Stimulated activated naive CD4-positive, alpha-beta T cell (primary cell): ENCODE measurements at places on chromosomes 6 and 20.

- no peak for DNase-seq
Observed at GRCh38 chr6:166489301-166490155, 97.0 kb downstream of the RAMACL start.

DNA sequence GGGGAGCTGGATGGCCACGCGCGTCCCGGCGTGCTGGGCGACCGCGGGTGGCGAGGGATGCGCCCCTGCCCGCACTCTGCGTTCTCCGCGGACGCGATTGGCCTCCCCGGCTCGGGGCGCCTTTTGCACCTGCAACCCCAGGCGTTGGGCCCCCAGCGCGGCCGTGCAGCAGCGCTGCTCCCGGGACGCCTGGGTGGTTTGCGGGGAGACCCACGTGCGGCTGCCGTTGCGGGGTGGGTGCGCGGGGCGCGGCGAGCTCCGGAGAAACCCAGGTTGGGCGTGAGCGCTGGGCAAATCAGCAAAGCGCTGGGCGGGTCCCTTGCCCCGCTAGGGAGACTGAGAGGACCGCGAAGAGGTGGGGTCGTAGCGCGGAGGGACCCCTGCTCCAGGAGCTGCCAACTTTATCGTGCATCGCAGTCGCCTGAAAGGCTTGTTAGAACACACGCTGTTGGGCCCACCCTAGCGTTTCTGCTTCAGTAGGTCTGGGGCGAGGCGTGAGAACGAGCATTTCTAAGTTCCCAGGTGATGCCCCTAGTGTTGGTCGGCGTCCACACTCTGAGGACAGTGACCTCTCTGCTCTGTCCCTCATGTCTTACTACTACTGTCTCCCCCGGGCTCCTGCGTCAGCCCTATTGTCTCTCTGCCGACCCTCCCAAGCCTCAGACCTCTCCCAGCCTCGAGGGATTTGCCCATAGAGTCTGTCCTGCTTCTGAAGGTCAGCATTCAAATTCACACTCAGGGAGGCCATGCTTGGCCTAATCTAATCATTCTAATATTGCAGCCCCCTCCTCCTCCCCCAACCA is 538 bp upstream of the ZFP64 start:
- peak; percentile 70 for DNase-seq

- no peak for DNase-seq
Observed at GRCh38 chr20:49171909-49172308, 16.2 kb downstream of the STAU1 start.

- no peak for DNase-seq
Observed at GRCh38 chr6:537114-537513, 119.8 kb downstream of the HUS1B start.

GRCh38 chr6:18028332-18028731 is 40.9 kb upstream of the KIF13A start:
- no peak for DNase-seq

DNA sequence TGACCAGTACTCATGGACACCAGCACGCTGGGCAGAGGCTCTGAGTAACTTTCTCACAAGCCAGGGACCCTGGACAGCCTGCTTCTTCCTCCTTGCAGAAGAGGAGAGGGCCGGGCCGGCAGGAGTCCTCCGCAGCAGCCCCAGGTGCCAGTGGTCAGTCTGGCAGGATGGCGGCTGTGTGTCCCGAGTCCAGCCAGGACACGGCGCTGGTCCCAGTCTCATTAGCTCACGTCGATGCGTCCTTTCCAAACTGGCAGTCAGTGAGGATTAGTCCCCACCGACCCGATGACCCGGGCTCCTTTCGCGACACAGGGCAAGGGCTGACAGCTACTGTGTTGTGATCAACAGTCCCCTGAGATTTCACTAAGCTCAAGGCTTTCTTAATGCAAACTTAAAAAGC is 267.0 kb downstream of the TAF4 start:
- DNase-seq, result no peak

GRCh38 chr6:31580807-31581433 is 1.3 kb downstream of the LTB start:
- DNase-seq, result peak; percentile 83

DNA sequence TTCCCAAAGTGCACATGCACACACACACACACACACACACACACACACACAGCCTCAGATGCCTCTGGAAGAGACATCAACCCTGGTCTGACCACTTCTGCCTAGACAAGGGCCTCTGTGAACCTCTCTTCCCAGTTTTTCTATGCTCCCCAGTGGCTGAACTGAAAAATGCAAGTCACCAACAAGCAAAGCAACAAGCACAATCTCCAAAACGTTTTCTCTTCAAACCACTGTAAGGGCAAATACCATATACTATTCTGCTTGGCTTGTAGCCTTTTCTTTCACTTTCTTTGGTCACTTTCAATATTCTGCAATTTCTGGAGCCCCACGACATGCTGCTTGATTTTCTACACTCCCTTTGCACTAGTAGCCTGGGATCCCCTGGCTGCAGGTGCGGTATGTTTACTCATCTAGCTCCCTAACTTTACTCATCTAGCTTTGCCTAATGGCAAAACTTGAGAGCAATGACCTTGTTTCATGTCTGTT is 121.4 kb upstream of the DST start:
- DNase-seq, result no peak

DNA sequence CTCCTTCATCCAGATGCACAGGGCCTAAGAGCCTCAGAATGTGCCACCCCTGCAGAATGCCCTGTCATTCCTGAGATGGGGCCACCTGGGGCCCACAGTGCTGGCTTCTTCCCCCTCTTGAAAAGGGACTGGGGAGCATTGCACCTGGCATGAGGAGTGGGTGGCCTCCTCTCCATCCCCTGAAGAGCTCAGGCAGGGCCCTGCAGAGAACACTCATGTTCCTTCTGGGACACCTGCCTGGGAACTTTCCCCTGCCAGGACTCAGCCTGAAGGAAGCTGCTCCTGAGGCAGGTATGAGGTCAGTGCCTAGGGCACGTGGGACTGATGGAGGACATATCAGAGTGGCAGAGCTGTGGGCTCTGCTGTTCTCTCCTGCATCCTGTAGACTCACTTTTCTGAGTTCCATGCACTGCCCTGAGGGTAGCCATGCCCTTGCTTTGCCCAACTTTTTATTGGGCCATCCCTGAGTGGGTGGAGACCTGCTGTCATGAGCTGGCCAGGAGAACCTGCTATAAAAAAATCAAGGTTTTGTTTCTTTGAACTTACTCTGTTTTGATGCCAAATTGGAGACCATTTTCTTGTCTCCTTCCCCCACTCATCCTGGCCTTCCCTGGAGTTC is 19.5 kb downstream of the CCDC167 start:
- no peak for DNase-seq

- no peak for DNase-seq
Observed at GRCh38 chr6:113511100-113511499, 346.0 kb upstream of the MARCKS start.

DNA sequence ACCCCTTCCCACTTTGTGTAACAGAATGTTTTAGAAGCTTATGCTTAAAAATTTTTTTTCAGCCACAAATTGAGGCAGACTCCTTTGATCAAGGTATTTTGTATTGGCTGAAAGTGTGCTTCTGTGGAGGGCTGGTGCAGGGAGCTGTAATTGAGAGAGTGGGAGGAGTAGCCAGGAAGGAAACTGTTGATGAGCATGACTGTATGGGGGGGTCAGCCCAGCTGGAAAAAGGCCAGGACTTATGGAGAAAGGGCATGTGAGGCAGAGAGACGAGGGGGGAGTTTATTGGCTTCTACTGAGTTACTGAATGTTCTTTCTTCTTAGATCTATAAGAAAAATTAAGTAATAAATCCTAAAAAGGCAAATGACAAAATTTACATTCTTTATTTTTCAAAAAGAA is 13.4 kb downstream of the RFPL4B start:
- no peak for DNase-seq

DNA sequence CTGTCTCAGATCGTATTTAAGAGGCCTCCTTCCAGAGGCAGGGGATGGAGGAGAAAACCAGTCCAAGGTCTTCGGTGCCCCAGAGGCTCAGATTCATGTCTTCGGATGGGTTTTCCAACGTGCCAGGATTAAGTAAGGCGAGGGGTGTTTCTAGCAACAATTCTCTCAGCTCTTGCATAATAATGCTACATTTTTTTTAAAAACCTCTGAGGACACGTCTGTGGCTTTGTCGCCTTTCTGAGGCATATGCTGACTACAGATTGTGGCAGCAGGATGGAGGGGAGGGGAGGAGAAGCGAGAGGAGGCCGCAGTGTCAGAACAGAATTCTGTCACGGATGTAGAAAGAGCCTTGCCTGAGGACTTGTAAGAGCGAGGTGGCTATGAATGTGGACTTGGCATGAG is 17.7 kb upstream of the CCDC167 start:
- peak; percentile 68 for DNase-seq

DNA sequence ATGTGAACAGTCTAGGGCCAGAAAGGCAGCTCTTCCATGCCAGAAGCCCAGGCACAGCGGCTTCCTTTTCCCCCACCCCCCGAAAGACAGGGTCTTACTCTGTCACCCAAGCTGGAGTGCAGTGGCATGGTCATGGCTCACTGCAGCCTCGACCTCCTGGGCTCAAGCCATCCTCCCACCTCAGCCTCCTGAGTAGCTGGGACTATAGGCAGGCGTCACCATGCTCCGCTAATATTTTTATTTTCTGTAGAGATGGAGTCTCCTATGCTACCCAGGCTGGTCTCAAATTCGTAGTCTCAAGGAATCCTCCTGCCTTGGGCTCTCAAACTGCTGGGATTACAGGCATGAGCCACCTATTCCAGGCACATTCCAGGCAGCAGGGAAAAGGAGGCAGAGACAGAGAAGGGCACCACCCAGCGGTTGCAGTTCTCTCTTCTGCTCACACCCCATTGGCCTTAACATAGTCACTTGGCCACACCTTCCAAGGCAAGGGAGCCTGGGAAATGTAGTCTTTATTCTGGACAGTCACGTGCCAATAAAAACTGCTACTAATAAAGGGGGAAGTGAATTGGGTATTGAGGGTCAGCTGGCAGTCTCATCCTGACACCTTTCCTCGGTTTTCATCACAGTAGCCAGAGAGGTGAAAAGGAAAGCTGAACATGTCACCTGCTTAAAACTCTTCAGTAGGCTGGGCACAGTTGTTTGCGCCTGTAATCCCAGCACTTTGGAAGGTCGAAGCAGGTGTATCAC is 205.9 kb downstream of the ZMYND8 start:
- no peak for DNase-seq

DNA sequence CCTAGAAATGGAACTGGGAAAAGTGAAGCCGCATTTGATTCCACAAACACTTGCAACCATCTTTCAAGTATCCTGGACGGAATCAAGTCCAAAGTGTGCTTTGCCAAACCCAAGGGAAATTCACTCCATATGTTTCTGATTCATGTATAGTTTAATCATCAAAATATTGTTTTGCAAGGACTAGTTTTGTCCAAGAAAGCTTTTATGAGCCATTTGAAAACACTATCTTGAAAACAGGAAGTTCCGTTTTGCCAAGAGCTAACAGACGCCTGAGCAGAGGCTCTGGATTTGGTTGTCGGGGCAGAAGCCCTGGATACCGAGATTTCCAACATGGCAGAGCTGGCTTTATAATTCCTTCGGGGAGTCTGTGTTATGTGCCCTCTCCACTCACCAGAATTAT is 251.1 kb downstream of the PHACTR1 start:
- DNase-seq, result no peak

DNA sequence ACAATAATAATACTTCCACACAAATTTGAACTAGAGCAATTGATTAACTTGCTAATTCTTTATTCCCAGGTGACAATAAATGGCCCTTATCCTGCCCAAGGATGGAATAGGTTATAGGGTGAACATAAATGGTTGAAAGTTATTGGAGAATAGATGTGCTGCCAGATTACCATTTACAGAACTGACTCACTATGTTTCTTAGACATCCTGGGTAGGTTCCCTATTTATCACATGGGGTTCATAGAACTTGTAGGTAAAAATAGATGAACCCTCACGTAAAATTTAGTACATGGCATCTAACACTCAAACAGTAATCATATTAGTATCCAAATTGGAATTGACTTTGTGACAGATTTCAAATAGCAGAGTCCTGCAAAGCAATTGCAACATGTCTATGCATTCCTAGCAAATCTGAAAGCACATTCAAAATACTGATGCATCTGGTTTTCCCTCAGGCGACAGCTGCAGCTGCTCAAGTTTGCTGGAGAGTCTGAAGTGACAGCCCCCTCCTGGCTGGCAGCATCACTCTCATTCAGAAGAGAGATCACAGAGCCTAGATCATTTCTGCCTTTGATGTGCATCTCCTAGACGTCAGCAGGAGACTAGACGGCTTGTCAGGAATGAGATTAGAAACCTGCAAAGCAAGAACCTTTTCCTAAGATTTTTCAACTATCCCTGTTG is 80.2 kb upstream of the RNF217 start:
- DNase-seq, result no peak

- peak; percentile 49 for DNase-seq
Observed at GRCh38 chr6:136550330-136551071, at the start of gene MAP7. Gene MAP7 (minus strand): TSS chr6:136550422. CDS start chr6:136550408, 14 bp downstream.

DNA sequence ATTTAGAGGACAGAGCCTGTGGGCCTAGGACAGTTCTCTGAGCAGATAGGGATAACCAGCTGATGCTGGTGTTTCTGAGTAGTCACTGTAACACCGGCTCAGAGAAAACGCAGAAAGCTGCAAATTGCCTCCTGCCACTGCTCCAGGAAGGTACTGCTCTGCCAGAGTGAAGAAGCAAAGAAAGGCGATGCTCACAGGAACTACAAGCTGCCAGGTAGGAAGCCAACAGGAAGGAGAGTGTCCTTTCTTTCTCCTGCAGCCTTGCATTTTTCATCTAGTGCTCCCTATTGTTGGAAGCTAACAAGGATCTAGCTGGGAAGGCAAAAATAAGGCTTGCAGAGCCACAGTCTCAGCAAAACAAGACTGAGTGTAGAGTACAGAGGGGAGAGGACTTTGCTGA is 70.7 kb upstream of the RAB32 start:
- DNase-seq, result no peak

GRCh38 chr6:89970609-89971337 is 76.5 kb downstream of the GJA10 start:
- DNase-seq, result peak; percentile 29

- no peak for DNase-seq
Observed at GRCh38 chr6:15255481-15255880, 9.6 kb downstream of the JARID2 start.

DNA sequence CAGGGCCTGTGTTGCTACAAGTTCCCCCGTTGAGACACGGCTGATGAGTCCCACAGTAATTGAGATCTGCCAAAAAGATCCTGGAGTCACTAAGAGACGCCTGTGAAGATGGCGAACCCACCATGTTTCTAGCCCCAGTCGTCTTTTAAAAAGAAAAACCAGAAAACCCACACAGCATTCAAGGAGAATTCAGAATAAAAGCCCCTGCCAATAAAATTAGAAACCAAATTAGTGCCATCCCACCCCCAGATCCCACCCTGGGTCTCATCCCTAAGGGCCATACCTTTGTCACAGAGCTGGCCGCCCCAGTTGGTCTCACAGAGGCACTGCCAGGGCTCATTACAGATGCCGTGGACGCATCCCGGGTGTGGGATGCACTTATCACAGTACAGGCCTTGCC is 21.6 kb downstream of the JAG1 start:
- DNase-seq, result no peak

GRCh38 chr20:37299718-37300528 is 10.5 kb downstream of the MANBAL start:
- no peak for DNase-seq

DNA sequence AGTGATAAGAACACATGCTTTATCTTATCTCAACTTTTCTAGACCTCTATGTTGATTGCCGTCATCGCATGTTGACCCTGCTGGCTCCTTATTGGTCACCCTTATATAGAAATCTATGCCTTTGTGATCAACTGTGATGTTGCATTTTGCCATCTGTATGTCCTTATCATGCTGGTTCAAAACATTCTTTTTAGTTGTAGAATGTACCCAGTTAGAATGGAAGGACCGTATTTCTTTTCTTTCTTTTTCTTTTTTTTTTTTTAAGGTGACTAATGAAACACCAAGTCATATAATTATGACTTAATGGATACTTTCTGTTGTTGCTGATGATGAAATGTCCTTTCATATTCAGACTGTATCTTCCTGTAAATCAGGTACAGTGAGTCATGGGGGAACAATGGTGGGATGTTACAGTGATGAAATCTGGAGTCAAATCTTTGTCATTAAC is 145.9 kb upstream of the CITED2 start:
- DNase-seq, result no peak
